C1 segment of cervical spinal cord (tissue), 14 donors: ENCODE measurements at places on chromosomes 5 and 9.

GRCh38 chr5:58786035-58786434 is 203.2 kb downstream of the RAB3C start:
- no peak for DNase-seq

GRCh38 chr5:90096415-90097081 is 313.0 kb downstream of the CETN3 start:
- DNase-seq, result no peak

DNA sequence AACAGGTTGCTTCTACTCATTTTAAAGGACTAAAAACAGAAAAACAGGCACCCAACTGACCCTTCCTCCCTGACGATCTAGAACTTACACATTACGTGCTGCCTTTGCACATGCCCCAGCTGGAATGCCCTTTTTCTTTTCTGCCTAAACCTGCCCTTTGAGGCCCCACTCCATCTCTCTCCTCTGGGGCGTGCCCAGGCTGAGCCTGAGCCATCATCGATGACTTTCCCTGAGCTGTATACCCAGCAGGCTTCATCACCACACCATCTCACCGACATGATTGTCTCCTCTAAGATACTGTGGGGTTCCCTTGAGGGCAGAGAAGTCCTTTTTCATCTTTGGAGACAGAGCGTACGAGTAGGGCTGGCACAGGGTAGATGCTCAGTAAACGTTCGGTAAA is 24.1 kb upstream of the GABBR2 start:
- DNase-seq, result no peak

- no peak for DNase-seq
Measured at GRCh38 chr5:181181650-181182565, 23.1 kb downstream of the TRIM7 start.

DNA sequence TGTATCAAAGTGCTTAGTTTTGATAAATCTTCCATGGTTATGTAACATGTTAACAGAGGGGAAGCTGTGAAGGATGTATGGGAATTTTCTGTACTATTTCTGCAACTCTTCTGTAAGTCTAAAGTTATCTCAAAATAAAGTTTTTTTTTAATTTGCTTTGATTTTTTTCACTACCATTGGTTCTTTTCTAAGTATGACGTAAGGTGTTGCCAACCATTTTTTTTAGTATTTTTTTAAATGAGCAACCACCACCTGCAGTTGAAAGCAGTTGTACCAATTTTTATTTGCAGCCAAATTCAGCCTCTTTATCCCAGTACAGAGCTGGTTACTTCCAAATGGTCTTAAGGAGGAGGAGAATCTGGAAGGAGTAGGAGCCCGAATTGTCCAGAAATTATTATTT is 192.2 kb downstream of the CHSY3 start:
- DNase-seq, result no peak

- no peak for DNase-seq
Measured at GRCh38 chr9:133532937-133533668, 1.4 kb upstream of the ADAMTSL2 start.

GRCh38 chr5:9641806-9642355 is 11.7 kb upstream of the TAS2R1 start:
- no peak for DNase-seq

DNA sequence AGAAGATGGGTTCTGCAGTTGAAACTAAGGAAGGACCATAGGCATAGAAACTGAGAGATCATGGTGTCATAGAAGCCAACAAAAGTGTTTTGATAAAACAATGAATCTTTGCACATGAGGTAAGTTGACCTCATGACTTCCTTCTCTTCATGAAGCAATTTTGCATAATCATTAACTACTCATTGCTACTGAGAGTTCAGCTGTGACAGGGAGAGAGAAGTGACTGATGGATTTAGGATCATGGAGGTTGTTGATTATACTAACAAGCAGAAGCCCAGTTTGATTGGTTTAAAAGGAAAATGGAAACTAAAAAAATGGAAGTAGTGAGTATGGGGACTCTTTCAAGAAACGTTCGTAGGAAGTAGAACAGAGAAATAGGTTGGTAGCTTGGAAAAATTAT is 51.2 kb downstream of the PARP8 start:
- no peak for DNase-seq
